Osteoblast (primary cell): ENCODE measurements at places on chromosomes 1 and 21. TPM values are rescaled to one million over a fixed set of nuclear protein-coding genes. Genes with fewer than 3 reads are reported as not detected.

GRCh38 chr1:49293016-49293415 lies 516.3 kb upstream of the BEND5 start:
- no peak for DNase-seq

DNA sequence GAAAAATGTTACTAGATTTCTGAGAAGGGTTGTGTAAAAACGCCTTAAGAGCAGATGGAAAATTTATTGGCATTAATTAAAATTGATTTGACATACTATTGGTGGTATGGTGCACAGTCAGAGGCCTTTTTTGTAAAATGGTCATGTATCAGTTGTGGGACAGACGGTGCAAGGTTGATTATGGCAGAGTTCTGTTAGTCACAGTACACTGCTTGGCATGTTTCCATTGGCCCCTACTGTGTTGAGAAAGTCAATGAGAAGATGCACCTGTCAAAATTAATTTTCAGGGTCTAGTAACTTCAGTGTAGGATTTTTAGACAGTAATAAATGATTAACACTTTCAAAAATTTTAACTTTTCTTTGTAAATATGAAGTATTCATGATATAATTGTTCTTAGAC lies 4.4 kb downstream of the B3GALT2 start:
- no peak for DNase-seq

- DNase-seq: no peak
Measured at GRCh38 chr21:40714536-40714935, 132.4 kb downstream of the DSCAM start.

GRCh38 chr1:235015291-235015985 lies 113.2 kb downstream of the TOMM20 start:
- DNase-seq: no peak

DNA sequence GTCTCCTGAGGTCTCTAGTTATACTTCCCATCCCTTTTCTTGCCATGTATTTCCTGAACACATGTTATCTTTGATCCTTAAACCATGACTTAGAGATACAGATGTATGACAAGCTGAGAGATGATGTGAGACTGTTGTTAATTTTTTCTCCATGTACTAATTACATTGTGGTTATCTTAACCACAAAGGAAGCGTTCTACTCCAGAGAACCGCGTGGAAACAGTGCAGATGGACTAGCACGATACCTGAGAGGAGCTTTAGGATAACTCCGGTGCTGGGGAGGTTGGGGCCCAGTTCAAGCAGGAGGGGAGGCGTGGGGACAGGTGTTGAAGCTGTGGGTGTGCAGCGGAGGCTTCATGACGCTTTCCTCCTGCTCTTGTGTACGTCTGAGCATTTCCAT lies 17.5 kb downstream of the PDE9A start:
- DNase-seq: no peak

- DNase-seq: no peak
Measured at GRCh38 chr1:111484391-111485026, 10.7 kb downstream of the C1orf162 start.

DNA sequence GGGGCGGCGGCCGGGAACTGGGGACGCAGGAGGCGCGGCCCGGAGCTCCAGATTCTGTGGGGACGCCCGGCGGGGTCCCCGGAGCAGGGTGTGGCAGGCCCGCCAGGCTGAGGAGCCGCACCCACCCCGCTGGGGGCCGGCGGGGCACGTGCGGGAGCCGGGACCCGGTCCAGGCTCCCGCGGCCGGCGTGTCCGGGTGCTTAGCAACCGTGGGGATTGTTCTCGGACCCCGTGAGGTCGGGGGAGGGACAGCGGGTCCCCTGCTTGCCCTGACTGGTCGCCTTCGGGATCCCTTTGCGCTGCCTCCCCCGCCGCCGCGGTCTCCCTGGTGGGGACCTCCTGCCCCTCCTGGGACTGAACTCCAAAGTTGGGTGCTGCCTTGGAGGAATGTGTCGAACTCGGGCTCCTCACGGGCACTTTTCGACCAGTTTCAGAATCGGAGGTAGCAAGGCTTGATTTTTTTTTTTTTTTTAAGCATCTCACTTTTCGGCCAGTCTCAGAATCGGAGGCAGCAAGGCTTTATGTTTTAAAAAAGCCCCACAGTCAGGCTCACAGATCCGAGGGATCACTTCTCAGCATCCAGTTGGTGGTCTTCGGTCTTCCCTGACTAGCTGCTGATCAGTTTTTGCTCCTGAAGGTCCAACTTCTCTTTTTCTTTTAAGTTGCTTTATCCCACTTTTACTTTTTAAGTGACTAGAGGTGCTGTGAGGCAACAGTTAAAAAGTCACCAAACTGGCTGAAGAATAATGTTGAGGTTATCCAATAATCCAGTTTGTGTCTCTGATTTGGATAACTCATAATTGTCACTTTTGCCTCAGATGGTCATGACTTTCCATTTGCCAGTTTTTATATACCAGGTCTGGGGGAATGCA lies 648 bp downstream of the FAM76A start:
- DNase-seq: peak; percentile 87

GRCh38 chr1:8422510-8423268 lies 104.8 kb downstream of the SLC45A1 start:
- peak; percentile 79 for DNase-seq

DNA sequence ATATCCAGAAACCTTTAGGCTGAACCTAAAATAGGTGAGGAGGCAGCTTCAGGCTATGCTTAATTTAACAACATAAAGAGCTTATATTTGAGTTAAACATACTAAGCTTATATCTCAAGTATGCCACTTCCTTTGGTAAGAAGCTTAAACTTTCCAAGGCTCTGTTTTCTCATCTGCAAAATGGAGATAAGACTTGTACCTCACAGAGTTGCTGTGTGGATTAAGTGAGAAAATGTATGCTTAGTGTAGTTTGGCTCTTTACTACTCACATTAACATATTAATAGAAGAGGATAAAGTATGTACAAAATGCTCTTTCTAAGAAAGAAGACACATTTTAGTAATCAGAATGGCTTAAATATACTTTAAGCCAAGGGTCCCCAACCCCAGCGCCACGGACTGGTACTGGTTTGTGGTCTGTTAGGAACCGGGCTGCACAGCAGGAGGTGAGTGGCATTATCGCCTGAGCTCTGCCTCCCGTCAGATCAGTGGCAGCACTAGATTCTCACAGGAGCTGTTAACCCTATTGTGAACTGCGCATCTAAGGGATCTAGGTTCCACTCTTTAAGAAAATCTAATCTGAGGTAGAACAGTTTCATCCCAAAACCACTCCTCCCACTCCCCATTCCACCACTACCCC lies 77.2 kb downstream of the HS2ST1 start:
- no peak for DNase-seq

- no peak for DNase-seq
Measured at GRCh38 chr1:29708381-29708780, 472.1 kb downstream of the PTPRU start.

GRCh38 chr1:27299385-27300271 lies 22.3 kb upstream of the TMEM222 start:
- peak; percentile 99 for DNase-seq

GRCh38 chr1:161706482-161707347 lies at the start of gene FCRLA:
TSS of gene FCRLA (plus strand) at chr1:161707229. CDS start at chr1:161707265, 36 bp downstream.
- DNase-seq: peak; percentile 64

DNA sequence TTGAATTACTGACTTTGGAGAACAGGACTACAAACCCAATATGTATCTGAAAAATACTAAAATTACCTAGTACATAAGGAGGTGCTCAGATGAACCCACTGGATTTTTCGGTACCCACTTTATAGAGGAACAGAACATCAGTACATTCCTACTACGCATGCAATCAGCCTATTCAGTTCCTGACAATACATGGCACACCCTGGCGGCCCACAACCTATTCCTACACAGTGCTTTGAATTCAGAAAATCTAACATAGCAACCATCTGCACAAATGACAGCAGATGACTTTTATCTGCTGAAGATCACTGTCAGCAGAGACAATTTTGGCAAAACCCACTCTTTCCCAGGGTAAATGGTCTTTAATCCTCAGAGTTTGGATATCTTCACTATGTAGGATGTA lies 257.1 kb upstream of the GREM2 start:
- no peak for DNase-seq

DNA sequence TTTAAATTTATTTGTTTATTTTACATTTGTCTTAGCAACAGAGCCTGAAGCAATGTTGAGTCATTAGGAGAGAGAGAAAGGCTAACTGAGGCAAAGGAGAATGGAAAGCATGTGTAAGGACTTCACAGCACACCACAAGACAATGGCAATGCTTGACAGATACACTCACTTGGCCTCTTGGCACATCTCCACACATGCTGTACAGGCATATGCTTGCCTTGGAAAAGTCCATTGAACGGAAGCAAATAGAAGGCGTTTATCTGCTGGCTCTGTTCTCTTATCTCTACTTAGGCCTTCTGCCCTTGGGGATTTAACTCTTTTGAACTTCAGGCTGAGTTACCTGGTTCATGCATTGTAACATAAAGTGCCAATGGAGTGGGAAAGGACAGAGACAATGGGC lies 262.2 kb upstream of the POU3F1 start:
- no peak for DNase-seq

GRCh38 chr21:41170859-41171609 lies 3.1 kb downstream of the BACE2 start:
- DNase-seq: peak; percentile 59

DNA sequence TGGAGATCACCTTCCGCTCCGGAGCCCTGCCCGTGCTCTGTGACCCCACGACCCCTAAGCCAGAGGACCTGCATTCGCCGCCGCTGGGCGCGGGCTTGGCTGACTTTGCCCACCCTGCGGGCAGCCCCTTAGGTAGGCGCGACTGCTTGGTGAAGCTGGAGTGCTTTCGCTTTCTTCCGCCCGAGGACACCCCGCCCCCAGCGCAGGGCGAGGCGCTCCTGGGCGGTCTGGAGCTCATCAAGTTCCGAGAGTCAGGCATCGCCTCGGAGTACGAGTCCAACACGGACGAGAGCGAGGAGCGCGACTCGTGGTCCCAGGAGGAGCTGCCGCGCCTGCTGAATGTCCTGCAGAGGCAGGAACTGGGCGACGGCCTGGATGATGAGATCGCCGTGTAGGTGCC lies 9.6 kb downstream of the SPATA46 start:
- no peak for DNase-seq

DNA sequence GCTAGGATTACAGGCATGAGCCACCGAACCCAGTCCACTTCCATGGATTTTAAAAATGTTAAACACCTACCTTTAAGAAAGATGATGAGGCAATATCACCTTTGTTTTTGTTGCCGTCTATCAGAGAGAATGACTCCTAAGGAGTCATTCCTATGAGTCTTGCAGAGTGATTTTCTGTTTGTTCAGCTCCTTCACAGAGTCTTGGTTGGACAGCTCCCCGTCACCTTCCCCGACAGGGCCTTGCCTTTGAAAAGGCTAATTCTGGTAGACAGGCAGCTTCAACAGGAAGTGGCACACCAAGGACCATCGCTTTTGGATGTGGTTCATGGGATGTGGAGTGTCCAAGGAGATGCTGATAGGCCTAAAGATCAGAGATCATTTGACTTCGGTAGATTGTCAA lies 17.5 kb downstream of the ZBTB18 start:
- no peak for DNase-seq

DNA sequence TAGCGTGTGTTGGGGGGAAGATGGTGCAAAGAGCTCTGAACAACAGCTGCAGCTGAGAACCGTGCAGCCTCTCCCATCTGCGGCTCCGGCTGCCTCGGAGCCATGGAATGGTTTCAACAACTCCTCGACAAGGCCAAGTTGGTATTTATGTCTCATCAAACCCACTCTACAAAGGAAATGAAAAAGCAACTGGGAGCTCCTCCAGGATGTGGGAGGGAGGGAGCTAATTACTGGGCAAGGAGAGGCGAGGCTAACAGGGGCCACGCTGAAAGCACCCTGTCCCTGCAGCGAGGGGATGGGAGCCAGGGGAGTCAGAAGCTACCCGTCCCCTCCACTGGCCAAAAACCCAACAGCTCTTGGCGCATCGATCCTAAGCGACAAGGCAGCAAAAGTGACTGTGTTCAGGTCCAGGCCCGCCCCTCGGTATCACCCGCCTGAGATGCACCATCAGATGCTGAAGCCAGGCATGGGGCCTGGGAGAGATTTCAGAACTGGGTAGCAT lies 63.1 kb downstream of the ACOT7 start:
- peak; percentile 98 for DNase-seq

- peak; percentile 65 for DNase-seq
Measured at GRCh38 chr21:33374450-33375096, 28.6 kb upstream of the IFNGR2 start.

- no peak for DNase-seq
Measured at GRCh38 chr1:208668991-208669390, 424.8 kb upstream of the PLXNA2 start.

- DNase-seq: peak; percentile 23
Measured at GRCh38 chr1:153563991-153564390, 1.7 kb downstream of the S100A2 start.

GRCh38 chr1:176542352-176542751 lies 79.4 kb downstream of the PAPPA2 start:
- DNase-seq: no peak

DNA sequence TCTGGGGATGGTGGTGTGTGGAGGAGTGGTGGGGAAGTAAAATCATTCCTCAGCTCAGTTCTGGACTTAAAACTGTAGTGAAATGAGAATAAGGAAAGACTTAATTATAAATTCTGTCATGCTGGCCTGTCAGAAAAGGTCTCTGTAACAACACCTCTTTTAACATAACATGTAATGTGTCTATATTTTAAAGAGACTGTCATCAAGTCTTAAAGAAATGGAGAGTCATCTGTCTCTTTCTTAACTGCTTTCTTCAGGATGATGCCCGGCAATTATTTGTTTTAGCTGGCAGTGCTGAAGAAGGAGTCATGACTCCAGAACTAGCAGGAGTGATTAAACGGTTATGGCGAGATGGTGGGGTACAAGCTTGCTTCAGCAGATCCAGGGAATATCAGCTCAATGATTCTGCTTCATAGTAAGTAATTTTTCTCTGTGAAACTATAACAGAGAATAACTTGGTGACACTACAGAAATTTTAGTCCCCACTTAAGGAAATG lies 30.6 kb downstream of the GNAI3 start:
- DNase-seq: peak; percentile 66

DNA sequence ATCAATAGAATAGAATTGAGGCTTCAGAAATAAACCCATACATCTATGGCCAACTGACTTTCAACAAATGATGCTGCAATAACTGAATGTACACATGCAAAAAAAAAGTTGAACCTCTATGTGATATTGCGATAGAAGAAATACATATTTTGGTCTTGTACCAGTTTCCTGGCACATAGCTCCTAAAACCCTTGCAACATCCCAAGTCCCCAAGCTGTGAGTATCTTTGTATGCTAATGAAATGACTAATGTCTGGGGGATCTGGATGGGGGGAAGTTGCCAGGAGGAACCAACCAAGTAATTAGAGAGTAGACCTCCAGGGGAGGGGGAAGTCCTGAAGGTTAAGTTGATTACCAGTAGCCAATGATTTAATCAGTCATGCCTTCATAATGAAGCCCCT lies 24.4 kb downstream of the BLZF1 start:
- peak; percentile 1 for DNase-seq

GRCh38 chr1:47651311-47652089 lies 213.7 kb downstream of the FOXD2 start:
- DNase-seq: no peak

Gene CFAP57
- total RNA-seq: under 0.01 TPM in 1 of 2 replicates, not detected in the other

Gene LRRIQ3
- total RNA-seq: 0.59 and 0.72 TPM in 2 replicates

Gene TMEM82
- total RNA-seq: not detected in 2 replicates

Gene TENT5C
- total RNA-seq: 0.36 and 0.59 TPM in 2 replicates

Gene GNAT2
- total RNA-seq: 0.29 and 0.72 TPM in 2 replicates

Gene KLF18
- total RNA-seq: not detected in 2 replicates

Gene KCNE2
- total RNA-seq: not detected in 2 replicates

Gene PTPRU
- total RNA-seq: 9.4 and 16.2 TPM in 2 replicates

Gene TCP10L
- total RNA-seq: 0.72 TPM in 1 of 2 replicates, not detected in the other

Gene GPR3
- under 0.01 and 0.36 TPM in 2 replicates for total RNA-seq

Gene ABCA4
- total RNA-seq: under 0.01 and 1.1 TPM in 2 replicates

Gene HAPLN2
- not detected in 2 replicates for total RNA-seq

Gene ADORA1
- 4.0 and 9.1 TPM in 2 replicates for total RNA-seq

Gene SHISAL2A
- total RNA-seq: not detected in 2 replicates

Gene DISP3
- total RNA-seq: under 0.01 TPM in 2 replicates

Gene ATP1A4
- not detected in 2 replicates for total RNA-seq

Gene NLRP3
- total RNA-seq: 0.36 and 0.59 TPM in 2 replicates
